ENCODE measurements at places on chromosomes 4 and X. TPM values are rescaled to one million over a fixed set of nuclear protein-coding genes. Genes with fewer than 3 reads are reported as not detected.

GRCh38 chrX:35664833-35665232 lies 133.3 kb upstream of the MAGEB16 start:
- H3K4me3 ChIP-seq, result no peak overlapping the region
- H3K27ac ChIP-seq, result no peak overlapping the region
- H3K27me3 ChIP-seq, result no peaks in the 10 kb centered on the region
- H3K4me1 ChIP-seq, result no peaks in the 10 kb centered on the region
- DNase-seq, result no peak
- H3K36me3 ChIP-seq, result no peaks in the 10 kb centered on the region

Gene CT45A1
- not detected for total RNA-seq

DNA sequence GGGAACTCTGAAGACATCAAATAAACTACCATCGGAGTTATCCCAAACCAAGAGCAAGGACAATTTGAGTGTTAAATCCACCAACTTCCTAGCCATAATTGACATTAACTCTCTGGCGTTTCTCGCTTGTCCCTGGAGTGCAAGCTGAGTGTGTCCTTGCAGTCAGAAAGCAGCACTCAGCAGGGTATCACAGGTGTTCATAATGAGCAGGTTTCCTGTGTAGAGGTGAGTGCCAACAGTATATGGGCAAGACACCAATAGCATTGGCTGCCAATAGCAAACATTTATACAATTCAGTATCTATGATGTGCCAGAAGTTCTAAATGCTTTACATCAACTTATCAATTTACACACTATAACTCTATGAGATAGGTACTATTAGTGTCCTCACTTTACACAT lies 11.2 kb downstream of the BLTP1 start:
- no peaks in the 10 kb centered on the region for H3K4me1 ChIP-seq
- no peaks in the 10 kb centered on the region for H3K27me3 ChIP-seq
- no peaks in the 10 kb centered on the region for H3K36me3 ChIP-seq

Gene BCAP31
- total RNA-seq, result 86.3 TPM

DNA sequence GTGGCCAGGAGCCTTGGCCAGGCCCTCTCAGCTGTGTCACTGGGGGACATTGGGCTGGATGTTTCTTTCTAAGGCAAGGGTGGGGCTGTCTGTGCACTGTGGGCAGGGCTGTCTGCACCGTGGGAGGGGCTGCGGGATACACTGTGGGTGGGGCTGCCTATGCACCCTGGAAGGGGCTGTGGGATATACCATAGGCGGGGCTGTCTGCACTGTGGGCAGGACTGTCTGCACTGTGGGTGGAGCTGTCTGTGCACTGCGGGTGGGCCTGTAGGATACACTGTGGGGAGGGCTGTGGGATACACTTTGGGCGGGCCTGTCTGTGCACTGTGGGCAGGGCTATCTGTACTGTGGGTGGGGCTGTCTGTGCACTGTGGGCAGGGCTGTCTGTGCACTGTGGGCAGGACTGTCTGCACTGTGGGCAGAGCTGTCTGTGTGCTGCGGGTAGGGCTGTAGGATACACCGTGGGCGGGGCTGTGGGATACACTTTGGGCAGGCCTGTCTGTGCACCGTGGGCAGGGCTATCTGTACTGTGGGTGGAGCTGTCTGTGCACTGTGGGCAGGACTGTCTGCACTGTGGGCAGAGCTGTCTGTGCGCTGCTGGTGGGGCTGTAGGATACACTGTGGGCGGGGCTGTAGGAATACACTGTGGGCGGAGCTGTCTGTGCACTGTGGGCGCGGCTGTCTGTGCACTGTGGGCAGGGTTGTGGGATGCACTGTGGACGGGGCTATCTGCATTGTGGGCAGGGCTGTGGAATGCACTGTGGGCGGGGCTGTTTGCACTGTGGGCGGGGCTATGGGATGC lies 31.1 kb downstream of the ACOX3 start:
- H3K36me3 ChIP-seq, result peaks cover 88% of the 10 kb centered on the region
- no peaks in the 10 kb centered on the region for H3K4me1 ChIP-seq
- no peaks in the 10 kb centered on the region for H3K27me3 ChIP-seq
- H3K4me3 ChIP-seq, result no peak overlapping the region
- no peak overlapping the region for H3K27ac ChIP-seq

GRCh38 chrX:37959212-37960021 lies 46.9 kb upstream of the SYTL5 start:
- no peak overlapping the region for H3K27ac ChIP-seq
- H3K4me1 ChIP-seq, result no peaks in the 10 kb centered on the region
- no peaks in the 10 kb centered on the region for H3K27me3 ChIP-seq
- no peak overlapping the region for H3K4me3 ChIP-seq
- DNase-seq, result no peak

Gene PABPC4L
- total RNA-seq, result 0.67 TPM

Gene PF4V1
- not detected for total RNA-seq

Gene PFKFB1
- total RNA-seq, result not detected

- no peak overlapping the region for H3K27ac ChIP-seq
- no peaks in the 10 kb centered on the region for H3K4me1 ChIP-seq
- no peak overlapping the region for H3K4me3 ChIP-seq
- H3K36me3 ChIP-seq, result no peaks in the 10 kb centered on the region
- DNase-seq, result peak; percentile 83
These were observed 95.8 kb downstream of the DHX15 start for GRCh38 chr4:24488399-24489164.

Gene FGA
- not detected for total RNA-seq

DNA sequence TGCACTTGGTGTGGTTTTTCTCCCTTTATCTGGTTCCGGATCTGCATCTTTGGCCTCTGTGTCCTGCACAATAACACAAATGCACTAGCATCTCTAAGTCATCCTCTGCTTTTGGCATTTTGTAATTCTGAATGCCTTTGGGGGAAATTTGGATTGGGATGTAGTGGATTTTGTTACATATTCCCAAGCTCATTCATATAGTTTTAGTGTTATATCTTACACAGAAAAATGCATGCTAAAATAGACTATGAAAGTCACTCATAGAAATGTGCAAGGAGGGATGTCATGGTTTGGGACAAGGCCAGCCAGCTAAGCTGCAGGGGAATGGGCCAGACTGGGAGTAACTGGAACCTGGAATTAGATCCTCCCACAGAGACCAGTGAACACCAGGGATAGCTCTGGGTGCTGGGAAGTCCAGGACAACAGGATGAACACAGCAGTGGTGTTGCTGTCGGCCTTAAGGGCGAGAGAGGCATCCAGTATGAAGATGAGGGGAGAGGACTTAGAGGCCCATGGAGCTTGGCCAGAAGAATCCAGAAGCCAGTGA lies 20.1 kb downstream of the ENPP6 start:
- no peaks in the 10 kb centered on the region for H3K36me3 ChIP-seq
- no peak for DNase-seq
- H3K4me3 ChIP-seq, result no peak overlapping the region
- H3K4me1 ChIP-seq, result no peaks in the 10 kb centered on the region
- H3K27ac ChIP-seq, result no peak overlapping the region
- H3K27me3 ChIP-seq, result no peaks in the 10 kb centered on the region

DNA sequence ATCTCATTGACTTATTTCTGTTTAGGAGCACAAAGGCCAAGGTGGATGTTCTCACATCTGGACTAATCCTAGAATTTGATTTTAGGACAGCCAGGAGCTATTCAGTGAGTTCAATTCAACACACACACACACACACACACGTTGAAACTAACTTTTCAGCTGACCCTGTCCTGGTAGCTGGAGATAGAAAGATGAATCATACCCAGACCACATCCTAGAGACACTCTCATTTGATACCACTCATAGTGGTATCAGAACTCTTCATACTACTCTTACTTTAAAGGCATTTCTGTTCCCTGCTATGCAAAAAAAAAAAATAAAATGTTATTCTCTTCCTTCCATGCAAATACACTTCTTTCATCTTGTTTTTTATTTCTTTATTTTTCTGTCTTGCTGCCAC lies 36.7 kb downstream of the KLF8 start:
- H3K4me3 ChIP-seq, result no peak overlapping the region
- H3K4me1 ChIP-seq, result no peaks in the 10 kb centered on the region
- no peak for DNase-seq
- H3K27me3 ChIP-seq, result no peaks in the 10 kb centered on the region

Gene GLRA2
- not detected for total RNA-seq

GRCh38 chr4:45663003-45663402 lies 460.9 kb downstream of the GABRG1 start:
- no peaks in the 10 kb centered on the region for H3K4me1 ChIP-seq
- no peak for DNase-seq
- no peak overlapping the region for H3K4me3 ChIP-seq

Gene GIMD1
- total RNA-seq, result not detected

DNA sequence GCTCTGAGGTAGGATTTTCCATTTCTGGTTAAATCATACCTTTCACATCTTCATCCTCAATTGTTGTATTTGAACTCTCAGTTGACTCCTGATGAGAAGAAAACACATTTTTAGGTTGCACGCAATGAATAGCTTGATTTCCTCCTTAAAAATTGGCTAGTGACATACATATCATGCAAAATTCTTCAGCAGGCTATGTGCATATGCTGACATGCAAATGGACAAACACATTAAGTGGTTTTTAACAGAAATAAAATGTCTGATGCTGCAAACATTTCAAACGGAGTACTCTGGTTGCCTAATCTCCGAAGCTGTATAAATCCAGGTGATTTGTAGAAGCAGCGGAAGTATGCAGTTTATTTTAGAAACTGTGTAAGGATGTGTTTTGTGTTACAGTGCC lies 261.1 kb downstream of the CAMK2D start:
- no peaks in the 10 kb centered on the region for H3K27me3 ChIP-seq
- no peak overlapping the region for H3K4me3 ChIP-seq
- H3K36me3 ChIP-seq, result peaks cover 17% of the 10 kb centered on the region
- no peak for DNase-seq

Gene SMARCA1
- 24.1 TPM for total RNA-seq

Gene MAGEB18
- total RNA-seq, result not detected

Gene ARHGAP36
- total RNA-seq, result not detected

- H3K27ac ChIP-seq, result no peak overlapping the region
- H3K4me3 ChIP-seq, result no peak overlapping the region
- H3K27me3 ChIP-seq, result no peaks in the 10 kb centered on the region
- H3K36me3 ChIP-seq, result no peaks in the 10 kb centered on the region
These were observed 14.4 kb downstream of the VGLL1 start for GRCh38 chrX:136546371-136546781.

Gene ATP2B3
- total RNA-seq, result not detected

GRCh38 chrX:106728337-106728736 lies 1.8 kb downstream of the RNF128 start:
- no peak for DNase-seq
- no peak overlapping the region for H3K27ac ChIP-seq
- no peaks in the 10 kb centered on the region for H3K27me3 ChIP-seq

GRCh38 chr4:80594701-80595100 lies 259.2 kb downstream of the CFAP299 start:
- H3K27me3 ChIP-seq, result no peaks in the 10 kb centered on the region
- no peak overlapping the region for H3K27ac ChIP-seq
- no peaks in the 10 kb centered on the region for H3K4me1 ChIP-seq
- H3K36me3 ChIP-seq, result no peaks in the 10 kb centered on the region

Gene GLRA3
- total RNA-seq, result not detected

DNA sequence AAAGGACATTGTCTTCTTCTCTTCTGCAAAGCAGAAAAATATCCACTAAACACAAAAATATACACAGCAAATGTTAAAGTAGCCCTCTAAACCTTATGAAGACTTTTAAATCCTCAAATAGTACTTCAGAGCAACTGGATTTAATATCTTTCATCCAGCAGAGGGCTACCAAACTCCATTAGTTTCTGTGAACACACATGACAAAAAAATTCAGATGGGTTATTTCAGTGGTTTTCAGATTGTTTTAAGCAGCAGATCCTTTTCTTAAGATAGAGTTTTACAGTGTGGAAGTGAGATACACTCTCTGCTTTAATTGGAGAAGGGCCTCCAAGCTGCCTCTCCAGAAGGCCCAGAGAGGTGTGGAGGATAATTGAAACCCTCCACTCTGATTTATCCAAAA lies 56.7 kb downstream of the ANK2 start:
- no peaks in the 10 kb centered on the region for H3K27me3 ChIP-seq
- no peaks in the 10 kb centered on the region for H3K4me1 ChIP-seq
- no peak for DNase-seq

DNA sequence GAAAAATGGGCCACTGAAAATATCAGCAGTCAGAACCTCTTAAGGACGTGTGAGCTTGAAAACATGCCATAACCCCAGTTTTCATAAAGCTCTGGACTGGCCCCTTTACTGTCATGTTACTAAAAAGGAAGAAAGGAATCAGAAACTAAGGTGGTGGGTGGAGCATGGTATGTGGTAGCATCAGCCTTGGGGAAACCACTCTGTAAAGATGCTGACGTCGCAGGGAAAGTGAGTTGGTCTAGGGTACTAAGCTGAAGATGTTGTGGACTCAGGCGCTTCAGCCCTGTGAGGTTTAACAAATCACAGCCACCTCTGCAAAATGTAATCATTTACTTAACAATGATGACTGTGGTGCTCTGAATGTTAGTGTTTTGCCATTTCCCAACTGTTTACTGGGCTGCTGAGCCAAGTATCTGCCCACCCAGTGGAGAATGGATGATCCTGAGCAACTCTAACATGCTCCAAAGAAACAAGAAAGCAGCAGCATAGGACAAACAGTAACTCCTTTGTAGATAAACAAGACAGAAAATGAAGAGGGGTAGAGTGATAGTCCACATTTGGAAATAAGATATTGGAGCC lies 33.4 kb downstream of the C4orf54 start:
- DNase-seq, result no peak
- H3K27me3 ChIP-seq, result no peaks in the 10 kb centered on the region
- peaks cover 4% of the 10 kb centered on the region for H3K4me1 ChIP-seq
- H3K27ac ChIP-seq, result peak overlapping the region; percentile 68
- no peak overlapping the region for H3K4me3 ChIP-seq

DNA sequence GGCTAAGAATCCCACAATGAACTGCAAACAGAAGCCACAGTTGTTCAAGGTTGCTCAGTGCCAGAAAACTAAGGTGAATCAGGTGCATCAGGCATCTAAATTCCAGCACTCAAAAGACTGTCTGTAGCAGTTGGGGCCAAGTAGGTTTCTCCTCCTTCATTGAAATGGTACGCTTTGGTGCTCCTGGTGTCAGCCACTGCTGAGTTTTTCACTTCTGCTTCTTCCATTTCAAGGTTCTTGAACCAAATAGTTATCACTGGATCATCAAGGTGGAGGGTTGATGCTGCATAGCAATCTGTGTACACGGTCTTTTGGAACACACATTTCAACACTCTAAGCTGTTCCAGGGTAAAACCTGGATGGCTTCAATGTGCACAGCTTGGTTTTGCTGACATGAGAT lies 74.4 kb downstream of the TMA16 start:
- H3K36me3 ChIP-seq, result no peaks in the 10 kb centered on the region
- H3K4me1 ChIP-seq, result no peaks in the 10 kb centered on the region
- no peak overlapping the region for H3K4me3 ChIP-seq

- H3K4me1 ChIP-seq, result no peaks in the 10 kb centered on the region
- DNase-seq, result no peak
- H3K4me3 ChIP-seq, result no peak overlapping the region
- no peaks in the 10 kb centered on the region for H3K36me3 ChIP-seq
- H3K27ac ChIP-seq, result no peak overlapping the region
These were observed 7.2 kb upstream of the IRF2 start for GRCh38 chr4:184481544-184481943.

Gene BMPR1B
- total RNA-seq, result 0.82 TPM

- no peak overlapping the region for H3K27ac ChIP-seq
- DNase-seq, result no peak
- H3K36me3 ChIP-seq, result no peaks in the 10 kb centered on the region
- no peaks in the 10 kb centered on the region for H3K4me1 ChIP-seq
- H3K4me3 ChIP-seq, result no peak overlapping the region
These were observed 284.8 kb upstream of the PPARGC1A start for GRCh38 chr4:24174602-24175001.

Gene BEX5
- total RNA-seq, result 3.3 TPM

Measured in right atrium auricular region (tissue), 2 donors.